CD4-positive, alpha-beta T cell treated with Interleukin-1 beta for 1 hour (primary cell): ENCODE measurements at places on chromosomes 5 and 9.

GRCh38 chr5:55441107-55441771 lies 93.5 kb downstream of the PLPP1 start:
- DNase-seq: no peak

DNA sequence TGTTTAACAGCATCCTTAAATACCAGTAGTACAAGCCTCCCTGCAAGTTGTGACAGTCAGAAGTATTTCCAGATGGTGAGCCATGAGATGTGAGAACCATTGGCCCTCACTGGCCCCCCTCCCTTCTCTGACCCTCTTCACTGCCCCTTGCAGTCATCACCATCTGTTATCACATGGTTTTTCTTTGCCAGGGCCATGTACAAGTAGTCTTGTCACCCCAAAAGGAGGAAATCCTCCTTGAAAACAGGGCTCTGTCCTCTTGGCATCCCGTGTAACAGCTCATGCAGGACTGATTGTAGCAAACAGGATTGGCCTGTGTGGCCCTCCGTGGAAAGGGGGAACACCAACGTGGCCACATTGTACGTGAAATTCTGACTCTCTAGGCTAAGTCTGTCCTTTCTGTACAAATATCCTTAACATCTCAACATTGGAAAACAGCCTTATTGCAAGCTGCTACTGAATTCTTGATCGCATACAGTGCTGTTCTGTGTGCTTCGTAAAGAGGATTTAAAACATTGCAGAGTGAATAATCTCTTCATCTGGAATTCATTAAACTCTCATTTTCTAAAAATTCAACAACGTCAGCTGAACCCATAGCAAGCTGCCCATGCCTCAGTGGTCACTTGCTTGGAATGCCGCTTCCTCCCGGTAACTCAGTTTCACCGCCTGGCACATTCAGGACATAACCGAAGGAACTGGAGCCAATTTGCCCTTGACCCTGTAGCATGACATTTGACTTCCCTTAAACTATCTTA lies 171.7 kb downstream of the ATPSCKMT start:
- DNase-seq: no peak

GRCh38 chr9:105188746-105189145 lies 55.7 kb upstream of the SLC44A1 start:
- DNase-seq: no peak

- DNase-seq: no peak
These were observed 258.8 kb upstream of the ZNF608 start for GRCh38 chr5:125005266-125005665.

- DNase-seq: no peak
These were observed 14.7 kb upstream of the CETN3 start for GRCh38 chr5:90424245-90424644.

DNA sequence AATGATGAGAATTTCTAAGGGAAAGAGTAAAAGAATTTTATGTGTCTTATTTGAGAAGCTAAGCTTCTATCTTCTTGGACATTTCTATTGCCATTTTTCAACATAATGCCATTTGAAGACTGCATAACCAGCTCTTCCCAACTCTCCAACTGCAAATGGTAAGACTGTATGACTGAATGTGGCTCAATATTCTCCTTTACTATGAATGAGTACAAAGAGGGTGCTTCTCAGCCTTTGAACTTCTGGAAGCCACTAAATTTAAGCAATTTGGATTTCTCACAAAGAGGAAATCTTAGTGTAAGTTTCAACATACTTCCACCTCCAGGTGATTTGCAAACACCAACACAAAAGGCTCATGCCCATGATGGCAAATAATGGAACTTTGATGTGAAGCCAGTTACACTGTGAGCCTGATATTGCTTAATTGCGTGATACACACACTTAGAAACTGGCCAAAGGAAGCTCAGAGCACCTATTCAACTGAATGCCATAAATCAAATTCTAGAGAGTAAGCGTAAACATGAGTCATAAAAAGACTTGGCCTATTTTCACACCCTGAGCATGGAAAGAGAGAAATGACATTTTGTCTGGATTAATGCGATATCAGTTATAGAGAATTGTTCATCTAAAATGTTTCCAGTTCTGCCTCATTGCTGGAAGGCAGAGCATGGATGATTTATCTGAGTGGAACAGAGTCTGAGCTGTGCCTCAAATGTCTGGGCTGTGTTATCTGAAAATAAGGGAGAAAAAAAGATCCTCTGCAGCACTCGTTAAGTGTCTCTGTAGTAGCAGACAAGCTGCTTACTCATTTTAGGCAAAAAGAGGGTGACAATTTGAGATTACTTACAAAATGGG lies 145.3 kb downstream of the PLK2 start:
- no peak for DNase-seq

GRCh38 chr5:54387659-54388232 lies 67.8 kb upstream of the HSPB3 start:
- DNase-seq: no peak

DNA sequence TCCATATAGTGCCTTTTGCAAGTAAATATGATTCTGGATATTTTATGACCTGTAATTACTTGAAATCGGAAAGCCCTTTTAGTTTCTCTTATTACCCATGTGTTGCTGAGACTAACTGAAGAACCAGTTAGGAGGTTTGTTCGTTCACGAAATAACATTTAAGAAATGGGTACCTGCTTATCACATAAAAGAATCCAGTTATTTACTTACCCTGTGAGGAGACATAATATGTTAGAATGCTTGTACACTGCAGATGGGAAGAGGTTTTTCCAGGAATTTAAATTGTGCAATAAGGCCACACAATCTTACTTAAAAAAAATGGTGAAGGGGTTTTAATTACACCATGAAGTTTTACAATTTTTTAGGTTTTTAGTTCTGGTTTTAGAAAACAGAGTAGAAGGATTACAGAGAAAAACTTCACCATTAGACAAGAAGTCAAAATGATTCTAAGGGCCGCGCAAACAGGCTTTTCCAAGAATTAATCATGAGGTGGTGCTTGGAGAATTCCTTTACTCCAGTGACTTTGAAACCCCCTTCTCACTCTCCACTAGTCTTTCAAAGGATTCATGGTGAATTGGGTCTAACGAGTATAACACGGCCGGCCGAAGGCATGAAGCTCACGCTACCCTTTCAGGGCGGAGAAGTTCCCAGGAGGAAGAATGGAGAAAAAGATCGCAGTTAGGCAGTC lies 1.1 kb upstream of the PTGER4 start:
- DNase-seq: no peak

GRCh38 chr9:136820971-136821825 lies 13.4 kb downstream of the RABL6 start:
- no peak for DNase-seq

- DNase-seq: no peak
These were observed 62.6 kb upstream of the LRRTM2 start for GRCh38 chr5:138937392-138938387.

- no peak for DNase-seq
These were observed 75.2 kb downstream of the ZNF608 start for GRCh38 chr5:124671193-124671592.

DNA sequence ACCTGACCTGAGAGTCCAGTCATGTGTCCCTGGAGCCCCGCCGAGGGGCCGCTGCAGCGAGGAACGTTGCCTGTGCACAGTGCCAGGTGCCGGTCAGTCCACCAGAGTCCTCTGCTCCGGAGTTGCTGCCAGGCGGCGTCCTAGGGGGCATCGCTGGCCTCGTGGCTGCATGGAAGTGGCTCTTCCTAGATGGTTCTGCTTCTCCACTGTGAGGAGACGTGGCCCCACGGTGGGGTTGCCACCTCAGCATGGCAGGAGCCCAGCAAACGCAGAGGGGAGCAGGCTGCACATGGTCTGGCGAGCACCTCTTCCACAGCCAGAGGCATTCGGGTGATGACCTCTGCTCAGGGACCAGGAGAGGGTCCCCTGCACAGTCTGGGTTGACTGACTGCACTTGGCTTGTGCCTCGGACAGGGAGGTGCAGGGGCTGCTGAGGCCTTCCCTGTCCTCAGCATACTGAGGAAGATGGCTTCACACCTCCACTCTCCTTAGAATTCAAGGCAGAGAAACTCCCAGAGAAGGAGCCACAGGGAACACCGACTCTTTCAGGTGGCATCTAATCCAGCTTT lies 25.9 kb upstream of the POMT1 start:
- DNase-seq: no peak

- DNase-seq: no peak
These were observed 130.0 kb downstream of the CACNA1B start for GRCh38 chr9:138007566-138007917.

- no peak for DNase-seq
These were observed 51.9 kb upstream of the TBC1D9B start for GRCh38 chr5:179959641-179960040.

GRCh38 chr9:97617939-97618416 lies 15.2 kb downstream of the TSTD2 start:
- no peak for DNase-seq

- no peak for DNase-seq
These were observed 217.9 kb downstream of the ENC1 start for GRCh38 chr5:74422671-74423070.

DNA sequence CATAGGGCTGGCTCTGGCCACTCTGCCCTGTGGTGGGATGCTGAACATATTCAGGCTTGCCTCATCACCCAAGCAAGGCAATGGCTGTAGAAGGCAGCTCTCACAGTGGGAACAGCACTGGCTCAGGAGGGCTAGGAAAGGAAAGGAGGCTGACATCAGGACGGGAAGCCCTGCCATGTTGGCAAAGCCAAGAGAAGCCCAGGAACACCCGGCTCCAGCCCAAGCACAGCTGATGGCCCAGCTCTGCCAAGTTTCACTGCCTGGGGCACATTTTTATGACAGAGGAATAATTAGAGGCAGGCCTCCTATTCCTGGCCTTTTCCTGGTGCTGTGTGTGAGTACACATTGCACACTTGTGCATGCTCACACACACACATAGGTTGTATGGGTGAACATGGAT lies 163.6 kb upstream of the SMIM23 start:
- no peak for DNase-seq

- no peak for DNase-seq
These were observed 15.2 kb downstream of the HTR4 start for GRCh38 chr5:148639081-148639480.

GRCh38 chr5:81835814-81836367 lies 85.0 kb upstream of the SSBP2 start:
- DNase-seq: no peak

DNA sequence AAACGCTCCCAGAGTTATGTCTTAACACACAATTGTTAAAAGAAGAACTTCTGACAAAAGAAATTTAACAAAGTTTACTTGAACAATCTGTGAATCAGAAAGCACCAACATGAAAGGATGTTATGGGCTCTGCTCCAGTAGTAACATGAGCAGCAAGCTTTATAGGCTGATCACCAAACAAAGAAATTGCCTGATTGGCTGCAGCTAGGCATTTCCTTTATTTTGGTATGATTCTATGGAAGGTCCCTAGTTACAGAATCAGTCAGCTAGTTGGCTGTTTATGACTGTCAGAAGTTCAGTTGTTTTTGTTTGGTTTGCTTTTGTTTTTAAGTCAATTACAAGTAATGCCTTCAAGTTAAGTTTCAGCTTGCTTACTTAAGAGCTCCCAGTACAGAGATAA lies 102.4 kb upstream of the SMC2 start:
- DNase-seq: no peak

GRCh38 chr9:78325343-78325742 lies 28.4 kb downstream of the PSAT1 start:
- no peak for DNase-seq

- no peak for DNase-seq
These were observed 133.6 kb downstream of the ATG10 start for GRCh38 chr5:82105457-82105856.

DNA sequence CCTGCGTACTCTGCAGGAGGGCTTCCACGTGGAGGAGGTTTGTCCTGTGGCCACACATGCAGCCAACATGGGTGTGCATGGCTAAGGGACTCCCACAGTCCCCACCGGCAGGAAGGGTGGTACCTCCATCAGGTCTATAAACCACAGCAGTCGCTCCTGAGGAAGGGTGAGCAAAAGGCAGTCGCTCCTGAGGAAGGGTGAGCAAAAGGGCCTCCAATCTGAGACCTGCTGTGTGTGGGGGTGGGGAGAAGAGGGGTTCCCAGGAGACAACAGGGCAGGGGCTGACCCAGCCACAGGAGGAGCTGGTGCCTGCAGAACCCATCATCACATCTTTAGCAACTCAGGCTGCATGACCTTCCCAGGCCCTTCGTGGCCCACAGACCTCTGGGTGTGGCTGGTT lies 30.3 kb upstream of the AKNA start:
- DNase-seq: no peak

DNA sequence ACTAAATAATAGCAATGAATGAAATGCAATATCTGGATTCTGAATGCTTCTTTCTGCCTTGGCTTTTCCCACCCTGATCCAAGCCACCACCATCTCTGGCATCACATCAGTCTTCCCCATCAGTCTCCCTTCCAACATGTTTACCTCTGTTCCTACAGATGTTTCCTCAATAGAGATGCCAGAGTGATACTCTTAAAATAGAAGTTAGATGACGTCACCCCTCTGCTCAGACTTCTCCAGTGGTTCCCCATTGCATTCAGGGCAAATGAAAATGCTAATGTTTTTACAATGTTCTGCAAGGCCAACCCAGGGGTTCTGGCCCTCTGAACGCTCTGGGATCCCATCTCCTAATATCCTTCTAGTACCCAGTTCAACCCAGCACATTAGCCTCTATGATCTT lies 305.8 kb downstream of the TRIM32 start:
- DNase-seq: no peak

- no peak for DNase-seq
These were observed 186.4 kb downstream of the GRIA1 start for GRCh38 chr5:153676821-153677220.

GRCh38 chr5:5558102-5558501 lies 135.6 kb downstream of the ICE1 start:
- no peak for DNase-seq

- no peak for DNase-seq
These were observed 90.4 kb downstream of the PIP5K1B start for GRCh38 chr9:68795411-68795810.

DNA sequence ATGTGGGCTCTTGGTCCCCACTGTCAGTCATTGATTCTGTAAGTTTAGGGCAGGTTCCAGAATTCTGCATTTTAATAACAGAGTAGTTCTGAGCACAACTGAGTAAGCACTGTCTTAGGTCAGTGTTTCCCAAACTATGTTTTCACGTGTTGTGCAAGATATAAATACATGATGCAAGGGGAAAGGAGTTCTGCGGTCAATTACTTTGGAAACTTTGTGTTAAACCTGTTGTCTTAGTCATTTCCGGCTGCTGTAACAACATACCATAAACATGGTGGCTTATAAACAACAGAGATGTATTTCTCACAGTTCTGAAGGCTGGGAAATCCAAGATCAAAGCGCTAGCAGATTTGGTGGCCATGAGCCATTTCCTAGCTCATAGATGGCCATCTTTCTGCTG lies 69.8 kb downstream of the EQTN start:
- DNase-seq: no peak

- DNase-seq: no peak
These were observed 5.7 kb downstream of the RCL1 start for GRCh38 chr9:4798281-4799032.

GRCh38 chr5:33209252-33209651 lies 231.5 kb upstream of the TARS1 start:
- no peak for DNase-seq

- no peak for DNase-seq
These were observed 223.9 kb upstream of the DMRT1 start for GRCh38 chr9:617445-618085.

DNA sequence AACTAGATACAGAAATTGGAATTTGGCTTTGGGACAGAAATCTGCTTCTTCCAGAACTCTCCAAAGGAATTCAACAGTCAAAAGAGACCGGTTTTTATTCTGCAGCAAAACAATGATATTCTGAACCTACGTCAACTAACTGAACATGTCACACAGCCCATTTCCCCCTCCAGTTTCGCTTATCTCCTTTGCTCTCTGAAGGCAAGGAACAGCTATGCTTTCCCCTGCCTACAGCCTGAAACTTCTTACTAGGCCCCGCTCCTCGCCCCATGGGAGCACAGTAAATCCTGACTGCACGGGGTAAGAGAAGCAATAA lies 488 bp downstream of the SKIC3 start:
- DNase-seq: no peak

GRCh38 chr5:155080721-155081120 lies 67.2 kb downstream of the KIF4B start:
- no peak for DNase-seq
